Fibroblast of skin of back (primary cell): ENCODE measurements at places on chromosomes 3 and 15.

GRCh38 chr3:119120480-119120879 is 25.5 kb upstream of the TEX55 start:
- DNase-seq, result no peak

GRCh38 chr3:37503856-37504255 is 329.5 kb upstream of the LRRFIP2 start:
- DNase-seq, result no peak

GRCh38 chr3:12541625-12542024 is 3.7 kb downstream of the MKRN2OS start:
- no peak for DNase-seq

DNA sequence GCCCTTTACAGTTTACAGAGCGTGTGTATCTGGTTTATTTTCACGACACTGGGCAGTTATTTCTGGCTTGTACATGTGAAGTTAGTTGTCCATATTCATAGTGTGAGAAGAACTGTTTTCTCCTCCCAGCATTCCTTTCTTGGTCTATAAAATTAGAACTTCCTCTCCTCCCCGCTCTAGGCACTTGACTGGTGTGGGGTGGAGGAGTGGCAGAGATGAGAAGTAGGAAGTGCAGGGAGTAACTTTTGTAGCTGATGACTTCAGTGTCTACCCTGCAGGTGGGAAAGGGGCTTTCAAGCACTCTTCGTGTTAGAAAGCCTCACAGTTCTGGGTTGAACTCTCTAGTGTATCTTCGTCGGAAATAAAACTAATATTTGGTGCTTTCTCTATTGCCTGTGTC is 13.4 kb downstream of the APOD start:
- no peak for DNase-seq

- DNase-seq, result no peak
Measured at GRCh38 chr3:63966871-63967270, 54.7 kb upstream of the SCAANT1 start.

DNA sequence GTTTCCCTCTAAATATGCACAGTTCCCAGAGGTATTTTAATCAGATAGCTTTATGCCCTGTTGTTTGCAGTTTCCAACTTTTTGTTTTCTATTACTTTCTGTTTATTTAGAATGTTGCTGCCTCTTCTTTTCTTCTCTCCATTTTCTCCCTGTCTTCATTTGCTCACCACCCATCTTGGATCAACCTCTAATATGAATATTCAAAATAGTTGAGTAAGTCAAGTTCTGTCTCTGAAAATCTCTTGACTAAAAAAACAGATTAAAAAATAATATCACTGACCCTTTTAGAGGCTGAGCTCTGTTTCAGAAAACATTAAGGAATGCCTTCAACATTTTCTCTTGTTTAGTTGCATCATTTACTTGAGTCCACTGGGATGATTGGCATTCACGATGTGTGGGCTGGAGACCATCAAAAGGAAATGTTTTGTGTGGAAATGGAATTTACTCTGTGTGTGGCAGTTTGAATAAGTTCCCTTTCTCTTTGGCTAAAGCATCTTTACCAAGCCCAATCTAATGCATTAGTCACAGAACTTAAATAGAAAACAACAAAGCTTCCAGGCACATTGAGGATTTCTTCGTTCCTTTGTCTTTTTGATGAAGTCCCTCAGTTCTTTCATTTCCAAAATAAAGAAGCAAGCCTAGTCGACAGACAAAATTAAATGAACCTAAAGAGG is 633.9 kb upstream of the TGFBR2 start:
- DNase-seq, result peak; percentile 91

DNA sequence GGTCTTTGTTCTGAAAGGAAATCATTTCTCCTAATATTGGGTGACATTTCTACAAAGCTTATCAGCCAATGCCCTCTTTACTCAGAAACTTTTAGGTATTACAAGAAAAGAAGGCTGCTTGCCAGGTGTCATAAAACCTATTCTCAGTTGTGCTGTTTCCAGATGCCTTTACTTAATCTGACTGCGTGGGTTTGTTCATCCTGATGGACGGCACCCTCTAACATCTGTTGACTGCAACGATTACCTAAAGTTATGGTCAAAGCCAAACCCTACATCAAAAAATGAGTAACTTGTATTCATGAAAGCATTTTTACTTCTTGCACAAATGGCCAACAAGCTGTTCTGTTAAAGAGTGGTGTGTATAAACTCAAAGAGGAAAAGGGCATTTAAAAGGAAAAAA is 207.7 kb upstream of the PDZRN3 start:
- DNase-seq, result no peak

GRCh38 chr15:58529041-58529440 is 97.2 kb downstream of the LIPC start:
- DNase-seq, result no peak

- DNase-seq, result no peak
Measured at GRCh38 chr15:40298216-40298935, 9.4 kb downstream of the PLCB2 start.

DNA sequence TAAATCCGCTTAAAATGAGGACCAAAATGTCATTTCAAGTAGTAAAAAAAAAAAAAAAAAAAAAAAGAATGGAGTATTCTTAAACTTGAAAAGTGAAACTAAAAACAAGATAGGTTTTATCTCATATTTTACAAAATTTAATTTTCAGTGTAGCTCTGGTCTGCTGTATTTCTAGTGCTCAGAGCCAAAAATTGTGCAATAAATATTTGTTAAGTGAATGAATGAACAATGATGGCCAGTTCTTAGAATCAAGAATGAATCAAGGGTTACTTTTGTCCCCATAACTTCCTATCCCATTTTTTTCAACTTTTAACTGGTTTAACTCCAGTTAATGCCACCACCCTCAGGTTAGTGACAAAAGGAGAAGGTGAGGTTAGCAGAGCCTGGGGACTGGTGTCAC is 214.4 kb downstream of the ABHD5 start:
- no peak for DNase-seq

DNA sequence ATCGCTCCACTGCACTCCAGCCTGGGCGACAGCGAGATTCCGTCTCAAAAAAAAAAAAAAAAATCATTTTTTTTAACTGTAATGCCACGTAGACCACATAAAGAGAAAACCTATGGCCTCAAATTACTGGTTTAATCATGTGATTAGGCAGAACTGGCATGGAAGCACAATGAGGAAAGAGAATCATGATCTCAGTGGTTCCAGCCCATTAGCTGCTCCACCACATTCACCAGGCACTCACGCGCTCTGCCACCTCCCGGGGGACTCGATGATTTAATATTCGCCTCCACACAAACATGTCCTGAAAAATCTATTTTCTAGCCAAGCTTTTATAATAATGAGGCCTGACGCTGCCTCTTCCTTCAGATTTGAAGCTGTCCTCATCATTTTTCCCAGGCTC is 204.7 kb downstream of the TBL1XR1 start:
- no peak for DNase-seq

DNA sequence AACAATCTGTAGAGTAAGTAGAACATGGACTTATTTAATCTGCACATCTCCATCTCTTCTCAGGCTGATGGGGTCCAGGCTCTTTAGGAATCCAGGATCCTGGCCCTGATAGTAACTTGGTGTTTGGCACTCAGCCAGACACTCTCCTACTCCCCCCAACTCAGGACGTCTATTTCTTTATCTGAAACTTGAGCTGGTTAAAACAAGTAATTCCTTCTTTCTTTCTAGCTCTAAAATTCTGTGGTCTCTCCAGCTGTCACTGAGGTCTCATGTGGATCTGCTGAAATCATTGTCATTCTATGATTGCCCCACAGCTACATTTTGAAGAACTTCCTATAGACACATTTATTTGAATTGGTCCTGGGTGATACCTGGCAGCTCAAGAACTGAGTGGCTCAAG is 59.0 kb downstream of the TP63 start:
- DNase-seq, result no peak

DNA sequence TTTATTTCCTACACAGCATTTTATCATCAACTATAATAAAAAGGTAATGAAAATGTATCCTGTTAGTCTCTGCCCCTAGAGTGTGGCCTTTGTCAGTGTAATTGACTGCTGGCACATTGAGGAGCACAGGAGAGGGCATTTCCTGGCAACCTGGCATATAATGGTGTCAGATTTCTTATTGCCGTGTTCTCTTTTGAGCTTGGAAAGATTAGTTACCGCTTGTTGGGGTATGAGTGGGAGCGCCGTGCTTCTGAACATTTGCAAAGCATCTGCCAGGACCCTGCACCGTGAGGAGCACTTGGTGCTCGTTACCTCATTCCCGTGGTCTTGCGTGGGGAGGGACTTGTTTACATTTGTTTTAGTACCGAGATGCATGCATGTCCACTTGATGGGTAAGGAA is 124.4 kb downstream of the PTPRG start:
- no peak for DNase-seq

GRCh38 chr3:161325059-161325458 is 46.3 kb downstream of the SPTSSB start:
- no peak for DNase-seq

- DNase-seq, result no peak
Measured at GRCh38 chr15:31206386-31207181, 105.1 kb upstream of the TRPM1 start.

- peak; percentile 45 for DNase-seq
Measured at GRCh38 chr15:79339588-79340314, 28.8 kb downstream of the TMED3 start.

DNA sequence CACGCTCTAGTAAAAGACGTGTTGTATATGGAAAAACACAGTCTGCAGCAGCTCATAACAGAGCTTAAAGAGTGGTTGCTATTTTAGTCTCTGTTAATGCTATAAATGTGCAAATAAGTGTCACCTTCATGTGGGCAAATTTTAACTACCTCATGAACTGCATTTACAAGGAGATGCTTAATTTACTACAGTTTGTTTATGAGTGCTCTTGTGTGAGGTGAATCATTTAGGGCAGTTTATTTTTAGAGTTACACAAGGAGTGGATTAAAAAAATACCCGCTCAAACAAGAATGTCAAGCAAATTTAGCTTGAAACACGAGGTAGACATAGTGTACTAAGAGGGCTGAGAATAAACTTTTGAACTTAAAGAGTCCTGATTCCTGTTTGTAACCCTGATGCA is 579.0 kb downstream of the MFSD1 start:
- no peak for DNase-seq

GRCh38 chr15:77107531-77108355 is 36.8 kb upstream of the TSPAN3 start:
- peak; percentile 51 for DNase-seq

GRCh38 chr3:125552401-125552800 is 32.4 kb upstream of the SNX4 start:
- peak; percentile 36 for DNase-seq

- DNase-seq, result no peak
Measured at GRCh38 chr15:96367311-96368200, 37.1 kb downstream of the NR2F2 start.

GRCh38 chr3:126367316-126367805 is 10.2 kb upstream of the KLF15 start:
- no peak for DNase-seq

DNA sequence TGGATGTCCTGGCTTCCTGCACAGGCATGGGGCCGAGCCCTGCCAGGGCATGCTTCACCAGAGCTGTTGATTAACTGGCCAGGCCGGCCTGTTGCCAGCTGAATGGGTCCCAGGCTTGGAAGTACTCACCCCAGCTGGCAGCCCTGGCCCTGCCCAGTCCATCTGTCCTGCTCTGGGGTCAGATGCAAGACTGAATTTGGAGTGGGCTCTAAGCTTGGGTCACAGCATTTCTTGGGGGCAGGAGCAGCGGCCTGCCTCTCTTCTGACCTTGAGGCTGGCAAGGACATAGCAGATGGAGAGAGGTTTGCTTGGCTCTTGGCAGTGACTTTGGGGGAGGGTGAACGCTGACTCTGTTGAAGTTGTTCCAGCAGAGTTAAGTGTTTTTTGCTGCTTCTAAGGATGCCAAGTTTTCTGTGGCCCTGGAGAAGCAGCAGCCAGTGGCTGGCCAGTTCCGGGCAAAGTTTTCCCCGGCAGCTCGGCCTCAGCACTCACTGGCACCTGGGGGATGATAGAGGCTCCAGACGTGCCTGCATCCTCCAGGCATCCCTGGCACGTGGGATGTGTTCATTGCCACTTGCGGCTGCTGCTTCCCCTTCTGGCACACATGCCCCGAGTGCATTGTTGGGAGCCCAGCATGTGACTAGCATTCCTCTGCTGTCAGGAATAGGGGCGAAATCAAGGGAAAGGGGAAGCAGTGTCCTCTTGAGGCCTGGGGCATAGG is 22.9 kb downstream of the PDIA5 start:
- no peak for DNase-seq

GRCh38 chr15:30953731-30954378 is 37.6 kb downstream of the MTMR10 start:
- DNase-seq, result peak; percentile 88

DNA sequence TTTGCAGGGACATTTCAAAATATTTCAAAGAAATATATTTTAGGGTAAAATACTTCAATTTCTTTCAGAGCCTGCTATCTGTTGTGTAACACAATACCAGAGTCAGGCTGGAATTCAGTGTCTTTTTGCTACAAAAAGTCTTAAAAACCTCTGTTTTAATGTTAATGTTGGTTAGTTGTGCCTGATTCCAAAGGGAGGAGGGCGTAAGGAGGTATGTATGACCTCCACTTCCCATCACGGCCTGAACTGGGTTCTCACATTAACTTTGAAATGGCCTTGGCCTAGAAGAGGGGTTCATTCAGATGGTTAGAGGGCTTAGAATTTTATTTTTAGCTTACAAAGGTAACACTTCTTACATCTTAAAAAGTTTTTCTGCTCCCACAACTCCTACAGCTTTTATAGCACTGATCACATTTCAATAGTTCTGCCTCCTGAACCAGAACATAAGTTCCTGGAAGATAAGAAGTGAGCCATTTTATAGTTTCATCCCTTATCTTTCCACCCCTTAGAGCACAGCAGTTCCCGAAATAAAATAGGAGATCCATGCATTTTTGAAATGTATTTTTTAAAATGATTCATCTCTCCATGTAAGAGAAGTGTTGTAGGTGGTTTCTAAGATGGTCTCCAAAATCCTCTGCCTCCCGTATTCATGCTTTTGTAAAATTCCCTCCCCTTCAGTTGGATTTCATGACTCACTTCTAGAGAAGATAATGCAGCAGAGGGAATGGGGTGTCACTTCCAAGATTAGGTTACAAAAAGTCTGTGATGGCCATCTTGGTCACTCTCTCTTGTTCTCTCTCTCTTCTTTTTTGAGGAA is 543.1 kb upstream of the NECTIN3 start:
- peak; percentile 27 for DNase-seq

- no peak for DNase-seq
Measured at GRCh38 chr3:72888546-72889309, 882 bp downstream of the GXYLT2 start.
